Vagina (tissue), 2 donors: ENCODE measurements at places on chromosomes 5 and 9.

- DNase-seq, result peak; percentile 92
Measured at GRCh38 chr5:170265522-170265921, 32.1 kb downstream of the LCP2 start.

GRCh38 chr5:163563112-163563511 lies 57.7 kb downstream of the MAT2B start:
- no peak for DNase-seq

DNA sequence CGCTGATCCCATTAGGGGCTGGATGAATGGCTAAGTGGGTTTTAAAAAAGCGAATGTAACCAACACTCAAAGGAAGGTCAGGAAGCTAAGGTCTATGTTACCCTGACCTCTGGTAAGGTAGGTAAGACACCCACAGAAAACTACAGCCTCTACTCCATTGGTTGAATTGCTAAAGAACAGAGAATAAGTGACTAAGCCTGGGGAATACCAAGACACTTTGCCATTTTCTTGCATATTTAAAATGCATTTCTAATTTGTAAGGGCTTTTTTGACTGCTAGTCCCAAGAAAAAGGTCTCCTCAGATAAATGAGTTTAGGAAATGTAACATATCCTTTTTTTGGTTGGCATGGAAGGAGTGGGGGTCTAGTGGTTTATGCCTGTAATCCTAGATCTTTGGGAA lies 368.7 kb downstream of the BNC2 start:
- no peak for DNase-seq

- DNase-seq, result no peak
Measured at GRCh38 chr9:25681266-25681665, 3.0 kb upstream of the TUSC1 start.

DNA sequence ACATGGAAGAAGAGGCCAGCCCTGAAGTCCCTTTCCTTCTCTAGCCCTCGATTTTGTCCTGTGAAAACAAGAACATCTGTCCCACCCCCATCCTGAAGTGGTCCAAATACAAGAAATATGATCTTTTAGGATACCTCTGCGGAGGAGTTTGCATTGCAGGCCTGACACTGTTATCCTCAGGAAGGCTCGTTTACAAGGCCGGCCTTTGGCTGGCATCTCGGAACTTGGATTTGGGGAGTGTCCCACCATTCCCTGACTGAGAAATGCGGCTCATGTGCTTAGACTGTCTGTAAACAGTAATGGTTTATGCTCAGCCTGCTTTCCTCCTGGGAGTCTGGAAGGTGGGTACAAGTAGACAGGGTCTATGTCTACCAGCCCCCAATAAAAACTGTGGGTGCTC lies 26.4 kb downstream of the WHRN start:
- DNase-seq, result no peak

DNA sequence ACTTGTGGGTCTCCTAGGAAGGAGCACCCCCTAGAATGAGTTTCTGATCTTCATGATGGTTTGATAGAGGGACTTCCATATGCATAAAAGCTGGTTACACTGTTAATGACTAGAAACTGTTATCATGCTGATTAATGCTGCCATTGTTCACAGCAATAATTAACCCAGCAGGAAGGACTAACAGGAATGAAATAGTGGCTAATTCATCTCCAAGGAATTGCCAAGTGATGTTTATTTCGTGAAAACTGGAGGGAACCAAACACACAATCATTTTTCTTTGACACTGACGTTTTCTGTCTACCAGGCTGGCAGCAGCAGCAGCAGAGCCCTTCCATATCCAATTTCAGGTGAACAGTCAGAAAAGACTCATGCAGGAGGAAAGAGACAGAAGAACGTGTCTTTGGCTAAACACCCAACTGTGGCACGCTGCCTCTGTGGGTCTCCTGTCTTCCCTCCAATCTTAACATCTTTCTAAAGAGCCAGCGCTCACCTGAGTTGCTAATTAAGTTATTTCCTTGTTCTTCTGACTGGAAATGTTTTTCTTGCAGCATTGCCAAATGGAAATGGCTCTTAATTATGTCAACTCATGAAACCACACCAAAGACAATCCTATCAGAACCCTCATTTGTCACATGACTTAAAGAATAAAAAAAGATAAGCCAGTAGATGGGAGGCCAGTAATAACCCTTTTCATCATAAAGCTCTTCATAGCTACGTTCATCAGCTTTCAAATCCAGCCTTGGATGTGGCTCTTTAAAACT lies 181.5 kb downstream of the SLIT3 start:
- no peak for DNase-seq

- DNase-seq, result no peak
Measured at GRCh38 chr5:177610770-177611445, 11.0 kb downstream of the B4GALT7 start.

GRCh38 chr9:36136894-36137391 lies 410 bp downstream of the GLIPR2 start:
- no peak for DNase-seq

- DNase-seq, result no peak
Measured at GRCh38 chr5:54323495-54323894, 13.1 kb upstream of the ARL15 start.

DNA sequence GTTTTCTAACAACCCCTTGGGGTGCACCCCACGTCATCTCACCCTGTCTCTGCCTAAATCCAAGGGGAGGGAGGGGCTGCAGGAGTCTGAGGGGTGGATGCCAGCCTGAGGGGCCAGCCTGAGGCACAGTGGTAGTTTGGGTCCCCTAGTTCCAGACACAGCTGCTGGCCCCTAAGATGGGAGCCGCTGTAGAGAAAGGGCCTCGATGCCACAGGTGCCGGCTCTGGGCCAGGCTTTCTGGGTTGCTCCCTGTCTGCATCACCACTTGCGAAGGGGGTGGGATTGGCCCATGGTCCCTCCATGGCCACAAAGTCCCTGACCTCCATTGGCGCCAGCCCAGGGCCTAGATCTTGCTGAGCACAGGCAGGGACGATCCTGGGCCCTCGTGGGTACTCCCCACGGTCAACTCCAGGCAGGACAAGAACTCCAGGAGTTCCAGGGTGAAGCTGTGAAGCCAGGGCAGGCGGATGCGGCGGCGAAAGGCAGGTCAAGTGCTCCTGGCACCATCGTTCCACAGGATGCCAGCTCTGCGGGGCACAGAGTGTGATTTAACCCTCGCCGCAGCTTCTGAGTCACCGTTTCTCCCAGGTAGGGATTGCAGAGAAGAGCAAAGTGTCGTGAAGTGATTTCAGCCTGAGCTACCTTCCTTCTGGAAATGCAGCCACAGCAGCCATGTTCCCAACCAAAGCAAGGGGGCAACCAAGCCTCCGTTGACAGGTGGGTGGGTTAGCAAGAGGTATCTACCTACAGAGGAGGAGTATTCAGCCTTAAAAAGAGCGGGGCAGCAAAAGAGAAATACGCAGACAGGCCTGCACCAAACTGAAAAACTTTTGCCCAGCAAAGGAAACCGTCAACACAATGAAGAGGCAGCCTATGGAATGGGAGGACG lies 41.6 kb upstream of the EXOC3 start:
- DNase-seq, result peak; percentile 78

- DNase-seq, result no peak
Measured at GRCh38 chr5:65916636-65917035, 9.7 kb upstream of the ERBIN start.

GRCh38 chr9:99811598-99812383 lies 9.9 kb upstream of the NR4A3 start:
- no peak for DNase-seq

GRCh38 chr5:109830955-109831502 lies 141.3 kb downstream of the MAN2A1 start:
- no peak for DNase-seq

- no peak for DNase-seq
Measured at GRCh38 chr9:113164536-113165300, 13.9 kb downstream of the SLC31A2 start.

- no peak for DNase-seq
Measured at GRCh38 chr5:72937517-72938061, 18.3 kb upstream of the FCHO2 start.

GRCh38 chr5:163838738-163839137 lies 333.3 kb downstream of the MAT2B start:
- no peak for DNase-seq

DNA sequence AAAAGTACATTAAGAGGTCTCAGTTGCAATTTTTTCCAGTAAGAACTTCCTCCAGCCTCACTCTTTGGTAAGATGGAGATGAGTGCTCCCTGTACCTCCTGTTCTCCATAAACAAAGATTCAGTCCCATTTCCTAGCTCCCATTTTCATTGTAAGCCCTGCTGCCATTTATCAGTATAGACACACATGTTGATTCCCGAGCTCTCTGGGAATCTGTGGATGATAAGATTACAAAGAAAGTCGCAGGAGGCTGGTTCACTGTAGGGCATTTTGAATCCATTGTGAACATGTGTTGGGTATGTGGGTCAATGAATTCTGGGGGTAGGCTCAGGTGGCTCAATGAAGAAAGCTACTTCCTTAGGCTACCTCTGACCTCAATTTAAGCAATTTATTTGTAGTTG lies 36.7 kb downstream of the RGMB start:
- DNase-seq, result no peak

- no peak for DNase-seq
Measured at GRCh38 chr5:146690880-146691355, 174.9 kb upstream of the GPR151 start.

DNA sequence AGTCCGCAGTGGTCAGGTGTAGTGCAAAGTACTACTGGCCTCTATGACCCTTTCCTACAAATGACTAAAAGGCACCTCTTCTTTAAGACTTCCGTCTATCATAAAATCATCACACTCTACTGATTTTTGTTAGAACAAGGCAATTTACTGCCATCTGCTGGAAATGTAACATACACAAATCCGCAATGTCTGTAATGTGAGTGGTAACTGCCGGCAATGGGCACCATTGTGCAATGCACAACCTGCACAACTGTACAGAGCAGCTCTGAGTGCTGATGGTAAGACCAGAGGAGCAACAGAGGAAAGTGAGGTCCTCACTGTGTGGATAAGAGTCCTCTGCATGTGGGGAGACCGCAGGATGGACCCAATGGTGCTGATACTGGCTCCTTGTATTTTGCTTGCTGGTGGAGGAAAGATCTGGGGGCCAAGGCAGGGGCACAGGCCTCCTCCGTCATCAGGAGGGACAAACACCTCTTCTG lies 103.7 kb downstream of the ATPSCKMT start:
- no peak for DNase-seq

DNA sequence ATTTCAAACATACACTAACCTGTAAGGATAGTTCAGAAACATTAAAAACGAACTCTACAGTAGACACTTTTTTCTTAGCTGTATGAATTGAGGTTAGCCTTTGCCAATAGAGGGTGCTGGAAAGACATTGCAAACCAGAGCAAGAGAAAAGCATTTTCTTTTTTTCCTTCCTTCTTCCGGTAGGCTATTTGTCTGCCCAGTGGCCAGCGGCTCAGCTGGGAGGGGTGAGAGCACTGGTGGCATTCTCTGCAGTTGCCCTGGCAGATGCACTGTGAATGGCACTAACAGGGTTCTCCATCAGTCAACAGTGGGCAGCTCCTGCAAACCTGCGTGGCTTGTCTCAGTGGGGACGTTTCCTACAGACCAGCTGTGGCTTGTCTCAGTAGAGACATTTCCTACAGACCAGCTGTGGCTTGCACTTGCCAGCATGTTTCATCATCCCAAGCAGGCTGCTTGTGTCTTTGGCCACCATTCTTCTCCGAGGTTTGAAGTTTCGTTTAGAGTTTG lies 984.5 kb upstream of the CDH18 start:
- no peak for DNase-seq

- no peak for DNase-seq
Measured at GRCh38 chr5:157189223-157189622, 8.6 kb downstream of the ITK start.

GRCh38 chr9:113322671-113323070 lies 17.4 kb downstream of the WDR31 start:
- DNase-seq, result no peak

DNA sequence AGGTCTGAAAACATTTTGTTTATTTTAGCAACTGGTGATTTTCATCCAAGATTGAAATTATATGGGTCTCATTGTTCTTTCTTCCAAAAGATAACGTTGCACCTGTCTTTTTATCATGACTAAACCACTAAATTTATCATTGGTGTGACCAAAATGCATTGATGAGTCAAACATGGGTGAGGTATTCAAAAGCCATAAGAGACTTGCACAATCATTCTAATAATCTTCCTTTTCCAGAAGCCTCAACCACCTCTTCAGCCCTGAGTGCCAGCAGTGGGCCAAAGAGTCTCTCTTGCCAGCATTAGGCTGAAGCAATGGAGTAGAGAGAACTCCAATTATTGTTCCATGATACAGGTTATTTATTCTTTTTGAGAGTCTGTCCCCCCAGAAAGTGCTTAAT lies 198.9 kb downstream of the LURAP1L start:
- no peak for DNase-seq

DNA sequence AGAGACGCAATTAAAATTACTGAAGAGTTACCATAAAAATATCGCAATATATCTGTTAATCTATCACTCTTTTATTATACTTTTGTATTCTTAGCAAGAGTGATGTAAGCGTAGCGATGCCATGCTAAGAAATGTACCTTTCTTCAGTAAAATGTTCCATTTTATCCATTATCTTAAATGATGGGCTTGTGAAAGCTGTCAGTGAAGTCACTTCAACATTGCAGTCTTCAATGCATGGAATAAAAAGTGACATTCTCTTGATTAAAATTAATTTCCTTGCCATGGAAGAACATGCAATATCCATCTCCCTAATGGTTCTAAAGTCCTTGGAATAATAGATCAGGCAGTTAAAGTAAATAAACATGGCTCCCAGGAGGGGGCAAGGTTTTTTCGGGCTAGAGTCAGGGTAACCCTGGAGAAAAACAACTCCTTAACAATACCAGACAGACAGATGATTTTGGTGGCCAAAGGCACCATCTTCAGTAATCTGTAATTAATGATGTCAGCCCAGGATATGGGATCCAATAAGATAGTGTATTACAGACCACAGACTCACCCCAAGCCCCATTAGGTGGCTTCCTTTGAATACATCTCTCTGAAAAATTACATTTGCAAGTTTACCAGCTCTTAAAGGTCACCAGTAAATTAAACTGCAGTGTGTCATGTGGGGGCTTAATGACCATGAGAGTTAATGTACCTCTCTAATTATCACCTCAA lies 677.1 kb downstream of the DTWD2 start:
- no peak for DNase-seq

DNA sequence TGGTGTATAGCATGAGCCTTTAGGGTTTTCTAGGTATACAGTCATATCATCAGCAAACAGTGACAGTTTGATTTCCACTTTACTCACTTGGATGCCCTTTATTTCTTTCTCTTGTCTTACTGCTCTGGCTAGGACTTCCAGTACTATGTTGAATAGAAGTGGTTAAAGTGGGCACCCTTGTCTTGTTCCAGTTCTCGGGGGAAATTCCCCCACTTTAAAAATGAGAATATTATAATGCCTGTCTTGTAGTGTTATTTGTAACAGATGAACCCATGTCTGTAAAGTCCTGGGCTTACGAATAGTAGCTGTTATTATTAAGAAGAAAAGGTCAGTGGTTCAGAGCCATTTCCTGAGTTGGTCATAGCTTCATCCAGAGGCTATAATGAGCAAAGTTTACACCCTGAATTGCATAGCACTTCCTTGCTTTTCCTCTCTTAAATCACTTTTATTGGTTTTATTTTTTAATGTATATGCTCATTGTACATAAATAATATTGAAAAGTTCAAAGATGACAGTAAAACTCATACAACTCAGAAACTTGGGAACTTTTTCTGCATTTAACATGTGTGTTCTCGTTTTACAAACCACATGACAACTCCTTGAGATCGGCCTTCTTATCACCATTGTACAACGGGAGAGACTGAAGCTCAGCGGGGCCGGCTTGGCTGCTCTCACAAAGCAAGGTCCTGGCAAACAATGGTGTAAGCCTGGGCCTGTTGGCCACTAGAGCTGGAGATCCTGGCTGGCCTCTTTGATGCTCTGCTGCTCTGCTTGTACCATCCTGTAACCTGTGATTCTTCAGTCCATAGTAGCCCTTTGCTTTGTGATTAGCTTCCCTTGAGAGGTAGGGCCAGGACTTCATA lies 85.2 kb downstream of the CYFIP2 start:
- no peak for DNase-seq

- no peak for DNase-seq
Measured at GRCh38 chr5:168295574-168296201, 4.2 kb downstream of the WWC1 start.
